Vein endothelial cell (primary cell): ENCODE measurements at places on chromosomes 5 and 9. TPM values are rescaled to one million over a fixed set of nuclear protein-coding genes. Genes with fewer than 3 reads are reported as not detected.

Gene IDNK
- total RNA-seq = 2.6 and 2.9 TPM in 2 replicates

Gene RAD17
- total RNA-seq = 11.4 and 19.5 TPM in 2 replicates

Gene TLX3
- not detected in 2 replicates for total RNA-seq

Gene PCDHA1
- total RNA-seq = not detected in 2 replicates

Gene GLDC
- total RNA-seq = 6.9 and 10.9 TPM in 2 replicates

Gene ZNF883
- total RNA-seq = 0.48 and 0.65 TPM in 2 replicates

Gene ZNF366
- total RNA-seq = 3.6 and 18.2 TPM in 2 replicates
